ENCODE measurements at places on chromosomes 12 and 14.
A peak's percentile ranks its signal among the peaks of the same experiment; 100 is the strongest.

GRCh38 chr12:75651342-75651695, 139.9 kb upstream of the KRR1 start:
- no peak for DNase-seq

- no peak for DNase-seq
Measured at GRCh38 chr14:93023802-93024434, 91.8 kb downstream of the ITPK1 start.

DNA sequence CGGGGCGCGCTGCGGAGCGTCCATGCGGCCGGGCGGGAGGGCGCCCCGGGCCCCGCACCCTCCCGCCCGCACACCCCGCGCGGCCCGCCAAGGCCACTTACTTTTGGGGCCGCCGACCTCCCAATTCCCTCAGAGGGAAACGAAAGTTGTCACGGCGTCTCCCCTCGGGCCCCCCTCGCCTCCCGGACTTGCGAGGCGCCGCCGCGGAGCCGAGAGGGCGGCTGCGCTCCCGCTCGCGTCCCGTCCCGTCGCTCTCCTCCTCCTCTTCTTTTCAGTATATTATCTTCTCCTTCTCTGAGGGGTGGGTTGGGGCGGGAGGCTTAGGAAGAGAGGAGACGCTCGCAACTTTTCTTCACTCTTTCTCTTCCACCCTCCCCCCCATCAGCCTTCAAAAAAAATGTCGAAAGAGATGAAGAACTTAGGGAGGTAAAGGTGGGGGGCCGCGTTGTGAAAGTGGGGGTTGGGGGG, 613 bp downstream of the DUSP16 start:
- DNase-seq = peak; percentile 49

DNA sequence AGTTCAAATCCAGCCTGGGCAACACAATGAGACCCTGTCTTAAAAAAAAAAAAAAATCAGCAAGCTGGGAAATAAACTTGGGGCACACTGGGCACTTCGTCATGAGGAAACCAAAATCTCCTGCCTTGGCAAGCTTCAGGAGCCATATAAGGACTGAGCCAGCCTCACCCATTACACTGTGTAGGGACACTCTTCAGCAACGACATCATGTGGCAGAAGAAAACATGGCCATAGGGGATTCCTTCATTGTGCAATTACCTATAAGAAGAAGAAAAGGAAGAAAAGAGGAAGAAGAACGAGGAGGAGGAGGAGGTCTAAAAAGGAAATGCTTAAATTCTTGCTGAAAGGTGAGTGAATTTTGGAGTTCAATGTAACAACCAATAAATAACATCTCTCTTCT, 26.1 kb upstream of the IFNG start:
- DNase-seq = no peak

- DNase-seq = no peak
Measured at GRCh38 chr12:50661300-50662115, 102.4 kb upstream of the ATF1 start.

- DNase-seq = no peak
Measured at GRCh38 chr12:447141-447540, 12.6 kb upstream of the B4GALNT3 start.

DNA sequence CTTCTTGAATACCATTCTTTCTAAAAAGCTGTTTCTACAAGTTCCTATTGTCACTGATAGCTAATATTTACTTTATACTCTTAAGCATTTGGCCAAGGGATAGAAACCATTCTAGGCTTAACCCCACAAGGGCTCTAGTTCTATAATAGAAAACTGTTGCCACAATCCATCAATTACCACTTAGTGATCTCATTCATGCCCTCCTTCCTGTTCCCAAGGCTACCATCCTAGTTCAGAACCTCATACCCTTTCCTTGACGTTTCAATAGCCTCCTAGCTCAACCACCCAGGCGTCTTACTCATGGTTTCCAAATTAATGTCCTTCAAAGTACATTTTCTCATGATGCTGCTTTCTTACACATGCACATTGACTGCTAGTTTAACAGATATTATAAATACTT, 493.5 kb downstream of the NAV3 start:
- DNase-seq = no peak

- DNase-seq = no peak
Measured at GRCh38 chr14:31947076-31947475, 130.0 kb upstream of the ARHGAP5 start.

DNA sequence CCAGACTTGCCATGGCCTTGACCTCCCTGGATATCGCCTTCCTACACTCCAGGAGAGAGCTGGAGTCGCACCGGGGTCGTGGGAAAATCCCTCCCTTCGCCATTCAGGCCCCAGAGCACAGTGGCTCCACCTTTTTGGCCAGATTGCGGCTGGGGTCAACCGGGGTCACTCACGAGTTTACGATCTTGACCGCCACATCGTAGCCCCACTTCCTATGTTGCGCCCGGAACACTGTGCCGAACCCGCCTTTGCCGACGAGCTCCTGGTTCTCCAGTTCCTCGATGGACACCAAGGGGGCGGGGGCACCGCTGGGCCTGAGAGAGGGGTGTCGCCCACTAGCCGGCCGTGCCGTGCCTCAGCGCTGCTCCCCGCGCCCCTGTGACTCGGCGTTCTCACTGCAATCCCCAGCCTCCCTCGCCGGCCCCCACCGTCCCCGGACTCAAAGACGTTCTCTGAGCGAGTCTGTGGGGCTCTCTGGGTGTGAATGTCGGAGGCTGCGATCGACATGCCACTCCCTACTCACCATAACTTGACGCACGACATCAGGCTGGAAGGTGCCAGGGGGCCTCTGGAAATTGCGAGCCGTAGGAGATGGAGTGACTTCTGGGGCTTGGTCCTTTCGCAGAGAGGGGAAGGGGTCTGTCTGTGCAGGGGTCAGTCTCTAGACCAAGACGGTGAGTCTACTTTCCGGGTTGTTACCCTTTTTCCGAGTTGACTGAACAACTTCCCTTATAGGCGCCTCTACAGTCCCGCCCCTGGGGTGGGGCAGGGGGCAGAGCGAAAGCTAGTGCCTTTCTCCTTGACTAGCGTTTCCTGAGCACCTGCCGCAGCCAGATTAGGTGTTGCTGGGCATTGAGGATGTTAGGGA, at the start of gene RIPK3:
RIPK3 (minus strand) TSS at position 708 of the 868 bp plus-strand sequence; CDS start at position 543, 165 bp downstream.
- DNase-seq = no peak

GRCh38 chr12:22038734-22039133, 7.3 kb upstream of the CMAS start:
- DNase-seq = no peak

- DNase-seq = no peak
Measured at GRCh38 chr14:46464341-46464740, 187.2 kb downstream of the RPL10L start.

DNA sequence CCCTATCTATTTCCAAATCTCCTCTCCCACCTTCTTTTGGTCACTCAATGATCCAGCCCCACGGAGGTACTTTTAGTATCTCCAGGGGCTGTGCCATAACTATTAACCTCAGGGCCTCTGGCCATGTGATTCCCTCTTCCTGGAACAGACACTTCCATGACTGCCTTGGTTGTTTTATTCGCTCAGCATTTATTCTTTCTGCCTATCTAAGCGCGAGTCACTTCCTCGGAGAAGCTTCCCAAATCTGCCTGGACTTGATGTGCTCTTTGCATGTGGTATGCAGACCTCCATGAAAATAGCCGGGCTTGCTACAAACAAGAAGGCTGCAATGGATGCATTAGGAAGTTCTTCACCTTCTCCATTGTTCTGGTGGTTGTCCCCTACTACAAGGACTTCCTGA, 939.0 kb upstream of the TMEM132C start:
- no peak for DNase-seq

DNA sequence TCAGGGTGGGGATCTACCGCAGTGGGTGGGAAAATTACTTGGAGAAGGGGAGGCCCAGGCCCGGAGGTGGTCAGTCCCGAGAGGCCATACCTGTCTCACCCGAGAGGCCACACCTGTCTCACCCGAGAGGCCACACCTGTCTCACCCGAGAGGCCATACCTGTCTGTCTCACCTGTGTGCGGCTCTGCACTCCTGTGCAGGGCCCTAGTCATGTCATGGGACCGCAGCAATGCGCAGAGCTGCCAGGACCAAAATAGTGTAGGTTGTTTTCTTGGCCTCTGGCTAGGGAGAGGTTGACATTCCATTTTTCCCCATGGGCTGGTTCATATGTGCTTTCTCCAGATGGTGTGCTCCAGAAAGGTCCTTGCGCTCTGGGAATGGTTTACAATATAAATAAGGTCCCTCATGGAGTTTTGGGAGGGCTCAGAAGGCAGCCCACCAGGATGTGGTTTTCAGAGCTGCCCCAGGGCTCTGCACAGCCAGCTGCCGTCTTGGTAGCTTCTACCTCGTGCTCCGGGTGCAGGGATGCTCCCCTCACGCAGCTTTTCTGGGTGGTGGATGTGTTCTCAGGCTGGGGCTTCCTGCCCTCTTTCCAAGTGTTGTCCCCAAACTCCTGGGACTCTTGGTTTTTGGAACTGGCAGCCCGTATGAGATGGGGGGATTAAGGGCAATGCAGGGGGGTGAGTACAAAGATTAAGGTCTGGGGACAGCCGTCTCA, 58.2 kb downstream of the CACNA1C start:
- DNase-seq = no peak

DNA sequence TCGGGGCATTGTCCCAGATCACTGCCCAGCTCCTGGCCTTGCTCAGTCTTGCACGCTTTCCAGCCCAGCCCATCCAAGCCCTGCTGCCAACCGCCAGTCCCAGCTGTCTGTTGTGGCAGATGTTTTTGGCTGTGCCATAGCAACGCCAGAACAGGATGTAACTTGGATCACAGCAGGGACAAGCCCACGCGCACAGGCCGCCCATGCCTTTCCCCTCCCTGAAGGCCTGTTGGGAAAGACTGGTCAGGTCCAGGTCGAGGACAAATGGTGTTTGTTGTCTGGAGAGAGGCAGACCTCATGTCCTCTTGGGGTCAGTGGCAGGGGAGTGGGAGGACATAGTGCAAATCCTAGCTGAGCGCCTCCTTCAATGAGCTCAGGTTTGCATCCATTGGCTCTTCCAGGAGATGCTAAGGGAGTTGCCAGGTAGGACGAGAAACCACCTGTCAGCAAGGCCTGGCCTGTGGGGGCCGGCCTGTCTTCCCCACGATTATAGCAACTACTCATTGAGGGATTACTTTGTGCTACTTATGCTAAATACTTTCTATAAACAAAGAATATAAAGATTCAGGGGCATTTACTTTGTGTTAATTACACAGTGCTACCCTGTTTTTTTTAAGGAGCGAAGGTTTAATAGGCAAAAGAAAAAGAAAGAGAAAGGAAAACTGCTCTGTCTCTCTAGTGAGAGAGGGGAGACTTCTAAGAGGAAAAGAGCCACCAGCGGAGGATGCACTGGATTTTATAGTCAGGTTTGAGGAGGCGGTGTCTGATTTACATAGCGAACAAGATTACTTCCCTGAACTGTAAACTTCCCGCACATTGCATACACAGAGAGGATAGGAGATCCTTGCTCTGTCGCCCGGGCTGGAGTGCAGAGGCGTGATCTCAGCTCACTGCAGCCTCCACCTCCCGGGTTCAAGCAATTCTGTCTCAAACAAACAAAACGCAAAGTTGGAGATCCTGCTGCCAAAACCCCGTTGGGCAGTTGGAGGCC, 42.8 kb upstream of the CORO1C start:
- no peak for DNase-seq

- DNase-seq = no peak
Measured at GRCh38 chr14:94775091-94775870, 5.4 kb upstream of the GSC start.

- no peak for DNase-seq
Measured at GRCh38 chr12:54232790-54233189, 44.0 kb upstream of the SMUG1 start.

- no peak for DNase-seq
Measured at GRCh38 chr12:116616536-116617248, 57.5 kb downstream of the MAP1LC3B2 start.

- no peak for DNase-seq
Measured at GRCh38 chr12:44098786-44099185, 262.9 kb downstream of the TMEM117 start.

- no peak for DNase-seq
Measured at GRCh38 chr12:18700271-18700670, 37.5 kb downstream of the PLCZ1 start.

DNA sequence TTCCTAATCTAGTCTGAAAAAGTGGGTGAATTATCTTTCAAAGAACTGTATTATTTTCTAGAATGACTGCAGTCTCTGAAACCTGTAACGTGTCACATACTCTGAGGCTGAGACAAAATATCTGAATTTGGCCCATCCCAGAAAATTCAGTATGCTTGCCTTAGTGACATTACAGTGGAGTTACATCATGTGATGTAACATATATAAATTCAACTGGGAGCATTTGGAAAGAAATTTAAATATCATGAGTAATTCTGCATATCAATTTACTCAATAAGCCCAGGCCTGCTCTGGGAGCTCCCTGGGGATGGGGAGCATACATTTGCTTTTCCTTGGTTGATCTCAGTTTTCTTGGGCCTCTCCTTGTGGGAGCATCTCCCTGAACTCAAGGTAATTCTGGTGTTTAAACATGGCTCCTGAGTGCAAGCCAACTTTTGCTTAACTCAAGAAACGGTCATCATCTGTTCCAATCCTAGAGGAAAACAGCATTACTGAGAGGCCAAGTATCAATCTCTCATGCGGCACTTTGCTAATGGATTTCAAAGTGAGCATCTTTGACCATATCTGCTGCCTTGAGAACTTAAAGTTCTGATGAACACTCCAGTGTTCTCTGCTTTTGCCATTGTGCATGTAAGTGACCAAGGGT, 54.4 kb downstream of the AKAP6 start:
- no peak for DNase-seq

DNA sequence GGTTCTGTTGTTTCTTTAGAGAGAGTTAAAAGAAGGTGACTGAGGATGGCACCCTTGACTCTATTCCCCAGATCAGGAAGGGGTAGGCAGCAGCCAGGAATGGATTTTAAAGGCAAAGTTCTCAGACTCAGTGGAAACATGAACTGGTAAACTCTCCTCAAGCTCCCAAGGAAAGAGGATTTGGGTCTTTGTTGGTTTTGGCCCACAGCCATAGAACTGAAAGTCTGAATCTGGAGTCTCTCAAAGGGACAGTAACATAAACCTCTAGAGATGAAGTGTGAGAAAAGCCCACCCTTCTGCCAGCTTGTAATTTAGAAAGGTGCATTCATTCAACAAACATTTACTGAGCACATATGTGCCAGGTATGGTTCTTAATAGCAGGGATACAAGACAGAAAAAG, 28.6 kb upstream of the BLTP3B start:
- DNase-seq = no peak
